Right atrium auricular region (tissue), 2 donors: ENCODE measurements at places on chromosomes 4 and X. TPM values are rescaled to one million over a fixed set of nuclear protein-coding genes. Genes with fewer than 3 reads are reported as not detected.

DNA sequence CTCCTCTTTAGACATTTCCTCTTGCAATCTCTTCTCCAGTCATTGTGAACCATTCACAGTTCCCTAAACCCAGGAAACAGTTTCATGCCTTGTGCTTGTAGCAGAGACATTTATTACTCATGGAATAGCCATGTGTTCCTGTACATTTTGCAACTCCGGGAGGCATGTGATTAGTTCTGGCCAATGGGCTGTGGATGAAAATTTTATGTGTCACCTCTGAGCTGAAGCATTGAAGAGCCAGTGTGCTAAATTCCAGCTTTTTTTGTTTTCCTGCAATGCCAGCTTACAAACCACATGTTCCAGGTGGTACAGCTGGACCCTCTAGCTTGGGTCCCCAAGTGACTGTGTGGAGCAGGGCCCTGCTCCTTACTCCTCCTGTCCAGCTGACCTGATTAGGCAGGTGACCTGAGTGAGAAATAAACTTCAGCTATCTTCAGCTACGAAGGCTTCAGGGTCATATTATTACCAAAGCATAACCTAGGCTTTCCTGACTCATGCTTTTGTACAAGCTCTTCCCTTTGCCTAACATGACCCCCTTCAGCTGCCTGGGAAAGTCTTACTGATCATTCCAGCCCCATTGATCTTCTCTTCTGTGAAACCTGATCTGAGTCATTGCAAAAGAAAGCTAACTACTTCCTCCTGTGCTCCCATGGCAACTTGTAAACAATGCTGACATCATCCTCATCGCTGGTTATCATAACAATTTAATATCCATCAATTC lies 200.4 kb downstream of the PTTG2 start:
- peak; percentile 72 for DNase-seq
- no peaks in the 10 kb centered on the region for H3K36me3 ChIP-seq
- H3K4me3 ChIP-seq, result no peak overlapping the region
- H3K27ac ChIP-seq, result peak overlapping the region; percentile 30

- H3K36me3 ChIP-seq, result no peaks in the 10 kb centered on the region
- H3K4me3 ChIP-seq, result no peak overlapping the region
- peak; percentile 34 for DNase-seq
- peaks cover 14% of the 10 kb centered on the region for H3K4me1 ChIP-seq
- no peak overlapping the region for H3K27ac ChIP-seq
Measured at GRCh38 chrX:129649268-129650182, 5.2 kb downstream of the APLN start.

GRCh38 chr4:169249214-169249973 lies 21.4 kb downstream of the SH3RF1 start:
- H3K36me3 ChIP-seq, result no peaks in the 10 kb centered on the region
- no peaks in the 10 kb centered on the region for H3K27me3 ChIP-seq
- no peak overlapping the region for H3K4me3 ChIP-seq
- DNase-seq, result no peak

DNA sequence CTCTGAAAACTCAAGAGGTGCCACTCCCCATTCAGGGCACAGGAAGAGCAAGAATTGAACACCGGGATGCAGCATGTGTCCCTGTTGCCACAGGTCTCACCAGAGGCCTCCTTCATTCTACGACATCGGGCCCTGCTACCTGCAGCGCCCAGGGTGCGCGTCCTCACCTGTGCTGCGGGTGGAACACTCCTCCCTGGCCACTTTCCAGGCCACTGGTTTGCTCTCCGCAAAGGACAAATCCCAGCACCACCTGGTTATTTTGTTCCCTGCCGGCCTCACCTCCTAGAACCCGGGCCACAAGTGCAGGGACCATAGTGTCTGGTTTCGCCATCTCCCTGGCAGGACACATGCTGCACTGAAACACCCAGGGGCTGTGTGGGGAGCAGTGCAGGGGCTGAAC lies 14.3 kb upstream of the FAM3A start:
- no peaks in the 10 kb centered on the region for H3K4me1 ChIP-seq
- H3K27me3 ChIP-seq, result no peaks in the 10 kb centered on the region

- no peaks in the 10 kb centered on the region for H3K27me3 ChIP-seq
- no peak for DNase-seq
- H3K36me3 ChIP-seq, result no peaks in the 10 kb centered on the region
- H3K4me3 ChIP-seq, result peak overlapping the region; percentile 31
Measured at GRCh38 chrX:138710866-138711341, 613 bp downstream of the FGF13 start.

DNA sequence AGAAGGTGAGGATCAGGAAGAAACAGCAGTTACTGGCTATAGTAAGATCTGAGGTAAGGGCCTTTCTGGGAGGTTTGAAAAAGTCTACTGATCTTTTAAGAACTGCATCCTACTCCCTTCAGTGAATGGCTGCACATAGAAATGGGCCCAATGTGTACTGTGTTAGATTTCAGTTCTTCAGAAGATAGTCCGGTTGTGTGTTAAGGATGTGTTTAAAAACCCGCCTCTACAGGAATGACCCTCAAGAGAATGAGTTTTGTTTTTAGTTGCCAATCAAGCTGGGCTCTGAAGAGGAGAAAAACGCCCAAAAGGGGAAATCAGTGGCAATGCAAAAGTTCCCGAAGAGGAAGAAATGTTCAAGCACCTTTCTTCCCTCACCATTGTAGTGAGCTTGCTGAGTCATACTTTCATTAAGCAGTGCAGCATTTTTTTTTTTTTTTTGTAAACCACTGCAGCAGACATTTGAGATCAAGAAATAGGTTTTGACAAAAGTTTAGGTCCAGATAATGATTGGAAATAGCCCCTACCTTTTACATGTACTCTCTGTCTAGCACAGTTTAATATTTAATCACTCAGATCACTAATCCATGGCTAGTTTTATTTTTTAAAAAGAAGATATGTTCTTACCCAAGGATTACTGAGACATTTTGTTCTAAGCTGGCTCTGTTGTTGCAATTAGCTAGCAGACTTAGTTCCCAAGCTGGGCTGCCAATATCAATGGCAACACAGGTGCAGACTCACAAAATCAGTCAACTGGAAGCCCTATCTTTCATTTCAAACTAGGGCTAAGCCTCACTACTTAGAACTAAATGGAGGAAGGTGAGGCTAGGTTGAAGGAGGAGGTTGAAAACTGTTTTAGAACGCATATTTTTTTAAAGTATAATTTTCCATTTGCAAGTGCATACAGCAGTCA lies 7.0 kb upstream of the TRPC5OS start:
- H3K4me3 ChIP-seq, result no peak overlapping the region
- no peaks in the 10 kb centered on the region for H3K27me3 ChIP-seq
- H3K36me3 ChIP-seq, result no peaks in the 10 kb centered on the region
- no peak for DNase-seq
- H3K27ac ChIP-seq, result no peak overlapping the region

- H3K27me3 ChIP-seq, result no peaks in the 10 kb centered on the region
- H3K4me1 ChIP-seq, result no peaks in the 10 kb centered on the region
- no peak overlapping the region for H3K27ac ChIP-seq
- no peaks in the 10 kb centered on the region for H3K36me3 ChIP-seq
- no peak overlapping the region for H3K4me3 ChIP-seq
- DNase-seq, result no peak
Measured at GRCh38 chr4:157045507-157046127, 30.3 kb upstream of the GLRB start.

GRCh38 chr4:55184600-55185523 lies 59.5 kb upstream of the KDR start:
- DNase-seq, result no peak
- peak overlapping the region; percentile 25 for H3K27ac ChIP-seq
- H3K4me3 ChIP-seq, result no peak overlapping the region
- H3K4me1 ChIP-seq, result peaks cover 28% of the 10 kb centered on the region
- no peaks in the 10 kb centered on the region for H3K36me3 ChIP-seq
- no peaks in the 10 kb centered on the region for H3K27me3 ChIP-seq

DNA sequence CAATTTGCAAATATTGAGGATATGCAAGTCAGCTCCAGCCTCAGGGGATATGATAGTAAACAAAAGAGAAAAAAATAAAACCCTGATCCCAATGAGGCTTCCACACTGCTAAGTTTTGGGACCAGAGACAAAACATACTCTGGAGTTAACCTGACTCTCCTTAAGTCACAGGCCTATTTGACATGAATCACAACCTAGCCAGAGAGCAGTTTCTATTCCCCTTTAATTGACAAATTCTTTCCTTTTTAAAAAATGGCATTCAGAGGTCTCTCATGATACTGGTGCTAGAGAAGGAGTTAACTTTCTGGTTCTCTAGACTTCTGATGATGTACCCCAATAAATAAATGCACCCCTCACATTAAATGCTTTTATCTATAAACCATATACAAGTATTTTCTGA lies 8.8 kb downstream of the ACSL1 start:
- no peak for DNase-seq
- no peaks in the 10 kb centered on the region for H3K27me3 ChIP-seq
- peak overlapping the region; percentile 82 for H3K27ac ChIP-seq
- H3K4me1 ChIP-seq, result peaks cover 89% of the 10 kb centered on the region

GRCh38 chr4:152283801-152284470 lies 252.0 kb downstream of the FBXW7 start:
- no peak overlapping the region for H3K27ac ChIP-seq
- DNase-seq, result no peak
- no peaks in the 10 kb centered on the region for H3K36me3 ChIP-seq
- H3K4me1 ChIP-seq, result no peaks in the 10 kb centered on the region

DNA sequence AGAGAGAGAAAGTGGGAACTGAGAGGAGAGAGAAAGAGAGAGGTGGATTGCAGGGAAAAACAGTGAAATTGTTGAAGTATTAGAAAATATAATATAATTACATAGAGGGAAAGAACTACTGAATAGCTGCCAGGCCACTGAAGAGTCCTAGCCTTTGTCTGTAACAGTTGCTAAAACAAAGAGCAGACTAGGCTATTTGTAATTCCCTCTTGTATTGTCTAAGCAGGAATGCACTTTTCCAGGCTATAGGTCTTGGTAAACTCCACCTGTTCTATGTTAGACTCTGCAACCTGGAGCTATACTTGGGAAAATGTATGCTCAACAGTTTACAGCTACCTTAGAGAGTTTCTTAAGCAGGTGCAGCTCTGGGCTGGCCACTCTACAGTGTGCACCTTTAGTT lies 1063.3 kb downstream of the ADGRL3 start:
- no peaks in the 10 kb centered on the region for H3K36me3 ChIP-seq
- no peak overlapping the region for H3K27ac ChIP-seq
- no peak overlapping the region for H3K4me3 ChIP-seq

- H3K27ac ChIP-seq, result no peak overlapping the region
- DNase-seq, result no peak
- H3K27me3 ChIP-seq, result peaks cover 90% of the 10 kb centered on the region
- no peak overlapping the region for H3K4me3 ChIP-seq
Measured at GRCh38 chr4:13537832-13538177, 6.5 kb downstream of the NKX3-2 start.

DNA sequence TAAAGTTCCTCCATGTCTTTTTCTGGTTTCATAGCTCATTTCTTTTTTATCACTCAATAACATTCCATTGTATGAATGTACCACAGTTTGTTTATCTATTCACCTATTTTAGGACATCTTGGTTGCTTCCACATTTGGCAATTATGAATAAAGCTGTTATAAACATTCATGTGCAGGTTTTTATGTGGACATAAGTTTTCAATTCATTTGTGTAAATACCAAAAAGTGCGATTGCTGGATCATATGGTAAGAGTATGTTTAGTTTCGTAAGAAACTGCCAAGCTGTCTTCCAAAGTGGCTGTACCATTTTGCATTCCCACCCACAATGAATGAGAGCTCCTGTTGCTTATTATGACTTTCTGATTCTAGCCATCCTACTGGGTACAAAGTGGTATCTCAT lies 36.3 kb upstream of the ZFX start:
- no peaks in the 10 kb centered on the region for H3K27me3 ChIP-seq
- DNase-seq, result no peak
- H3K27ac ChIP-seq, result no peak overlapping the region

GRCh38 chr4:109233570-109233969 lies 68.9 kb downstream of the COL25A1 start:
- H3K36me3 ChIP-seq, result no peaks in the 10 kb centered on the region
- H3K27ac ChIP-seq, result no peak overlapping the region
- no peaks in the 10 kb centered on the region for H3K4me1 ChIP-seq
- H3K4me3 ChIP-seq, result no peak overlapping the region
- no peaks in the 10 kb centered on the region for H3K27me3 ChIP-seq

DNA sequence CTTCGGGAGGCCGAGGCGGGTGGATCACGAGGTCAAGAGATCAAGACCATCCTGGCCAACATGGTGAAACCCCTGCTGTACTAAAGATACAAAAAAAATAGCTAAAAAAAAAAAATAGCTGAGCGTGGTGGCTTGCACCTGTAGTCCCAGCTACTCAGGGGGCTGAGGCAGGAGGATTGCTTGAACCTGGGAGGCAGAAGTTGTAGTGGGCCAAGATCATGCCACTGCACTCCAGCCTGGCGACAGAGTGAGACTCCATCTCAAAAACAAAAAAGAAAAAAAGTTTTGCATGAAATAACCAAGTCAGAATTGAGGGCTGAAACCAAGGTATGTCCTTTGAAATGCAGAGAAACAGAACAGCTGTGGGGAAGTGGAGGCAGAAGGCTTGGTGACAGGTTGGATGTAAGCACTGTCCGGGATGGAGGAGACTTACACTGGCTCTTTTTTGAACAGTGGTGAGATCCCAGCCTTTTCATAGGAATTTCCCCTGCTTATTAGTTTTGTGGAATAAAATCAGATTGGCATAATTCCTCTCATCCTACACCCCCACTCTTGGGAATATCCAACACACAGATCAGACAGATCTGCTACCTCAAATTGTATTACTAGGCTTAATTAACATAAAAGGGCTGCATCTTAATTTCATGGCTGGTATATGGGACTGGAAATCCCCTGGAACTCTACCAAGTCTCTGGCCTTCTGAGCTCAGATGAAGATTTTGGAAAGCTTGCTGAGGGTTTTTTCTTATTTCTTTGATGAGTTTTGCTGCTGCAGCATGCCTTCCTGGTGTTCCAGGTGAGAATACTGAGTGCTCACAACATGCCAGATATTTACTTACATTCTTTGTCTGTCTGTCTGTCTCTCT lies 18.8 kb upstream of the C4orf36 start:
- H3K36me3 ChIP-seq, result no peaks in the 10 kb centered on the region
- H3K4me1 ChIP-seq, result no peaks in the 10 kb centered on the region
- H3K27me3 ChIP-seq, result no peaks in the 10 kb centered on the region
- no peak for DNase-seq
- H3K4me3 ChIP-seq, result no peak overlapping the region

Gene SSX3
- not detected for total RNA-seq

Gene AASDH
- total RNA-seq, result 5.4 TPM

Gene SLC7A11
- 5.0 TPM for total RNA-seq

Gene XAGE1A
- total RNA-seq, result not detected

Gene TAF7L
- total RNA-seq, result not detected

Gene MAGEB10
- total RNA-seq, result not detected

Gene SMIM10
- total RNA-seq, result 6.8 TPM

Gene SSX2
- not detected for total RNA-seq

Gene ADH1B
- total RNA-seq, result 111 TPM

Gene QRFPR
- 1.8 TPM for total RNA-seq

Gene CDX4
- not detected for total RNA-seq
